ENCODE measurements at places on chromosomes 4 and X.

DNA sequence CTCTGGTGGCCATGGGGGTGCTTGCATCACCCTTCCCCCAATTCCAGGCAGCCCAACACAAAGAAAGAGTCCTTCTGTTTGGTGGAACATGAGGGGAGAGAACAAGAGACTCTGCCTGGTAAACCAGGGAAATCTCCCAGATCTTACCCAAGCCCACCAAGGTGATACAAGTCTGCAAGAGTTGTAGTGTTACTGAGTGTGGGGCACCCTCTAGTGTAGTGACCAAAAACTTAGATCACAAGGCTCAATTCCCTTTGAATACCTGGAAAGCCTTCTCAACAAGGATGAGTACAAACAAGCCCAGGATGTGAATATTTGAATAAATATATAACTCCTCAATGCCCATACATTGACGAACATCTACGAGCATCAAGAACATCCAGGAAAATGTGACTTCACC, 64.7 kb downstream of the IL13RA2 start:
- no peak for DNase-seq

- no peak for DNase-seq
These were observed 124.2 kb upstream of the KCNIP4 start for GRCh38 chr4:22072726-22073125.

DNA sequence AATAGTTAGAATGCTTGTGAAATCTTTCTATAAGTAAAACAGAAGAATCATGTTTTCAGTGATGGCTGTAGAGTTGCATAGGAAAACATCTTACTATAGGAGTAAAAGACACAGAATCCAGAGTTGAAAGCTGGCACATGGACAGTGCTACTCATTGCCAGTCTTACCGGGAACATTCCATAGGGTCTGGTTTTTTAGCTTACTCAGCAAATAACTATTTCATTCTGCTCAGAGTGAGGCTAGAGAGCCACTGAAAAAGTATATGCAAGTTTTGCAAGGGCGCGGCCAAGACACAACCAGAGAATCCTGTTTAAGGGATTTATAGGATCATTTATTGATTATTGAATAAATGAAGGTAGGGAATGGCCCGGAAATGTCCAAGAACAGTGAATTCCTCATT, 60.3 kb downstream of the MTHFD2L start:
- no peak for DNase-seq

- no peak for DNase-seq
These were observed 446.2 kb downstream of the RAPGEF2 start for GRCh38 chr4:159549098-159549518.

DNA sequence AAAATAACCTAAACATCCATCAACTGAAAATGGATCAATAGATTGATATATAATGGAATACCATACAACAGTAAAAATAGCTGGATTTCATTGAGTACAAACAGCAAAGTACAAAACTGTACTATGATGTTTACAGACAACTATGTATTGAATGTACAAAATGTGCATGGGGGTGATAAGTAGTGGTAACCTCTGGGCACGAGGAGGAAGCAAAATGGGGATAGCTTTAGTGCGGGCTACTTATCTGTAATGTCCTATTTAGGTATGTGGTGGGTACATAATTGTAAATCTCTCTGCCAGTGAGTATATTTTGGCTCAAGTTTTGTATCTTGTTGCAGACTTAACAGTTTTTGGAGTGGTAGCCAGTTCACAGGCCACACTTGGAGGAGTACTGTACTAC, 123.6 kb downstream of the STAG2 start:
- DNase-seq: no peak

DNA sequence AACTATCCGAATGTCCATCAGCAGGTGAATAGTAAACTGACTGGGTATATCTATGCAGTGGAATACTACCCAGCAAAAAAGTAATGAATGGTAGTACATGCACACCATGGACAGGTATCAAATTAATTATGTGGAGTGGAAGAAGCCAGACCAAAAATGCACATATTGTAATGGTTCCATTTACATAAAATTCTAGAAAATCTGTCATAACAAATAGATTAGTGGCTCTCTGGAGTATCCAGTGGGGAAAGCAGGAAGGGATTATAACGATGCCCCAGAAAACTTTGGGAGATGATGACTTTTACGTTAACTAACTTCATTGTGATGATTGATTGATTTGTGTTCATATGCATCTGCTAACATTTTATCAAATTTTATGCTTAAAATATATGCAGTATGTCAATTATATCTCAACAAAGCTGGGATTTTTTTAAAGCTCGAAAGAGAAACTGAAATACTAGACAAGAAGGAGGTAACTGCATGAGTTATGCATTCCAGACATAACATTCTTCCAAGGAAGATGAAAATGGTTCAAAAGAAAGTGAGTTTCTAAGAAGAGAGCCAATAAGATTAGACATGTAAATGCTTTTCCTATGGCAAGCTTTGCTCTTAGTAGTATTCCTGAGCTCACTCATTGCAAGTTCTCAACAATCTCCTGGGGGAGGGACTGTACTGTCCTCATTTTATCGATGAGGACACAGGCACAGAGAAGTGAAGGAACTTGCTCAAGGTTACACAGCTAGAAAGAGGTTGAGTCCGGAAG, 58.6 kb upstream of the MSX1 start:
- no peak for DNase-seq

- DNase-seq: no peak
These were observed 17.4 kb downstream of the ADH6 start for GRCh38 chr4:99201690-99202089.

GRCh38 chr4:70895811-70896491, 6.2 kb upstream of the MOB1B start:
- DNase-seq: no peak

DNA sequence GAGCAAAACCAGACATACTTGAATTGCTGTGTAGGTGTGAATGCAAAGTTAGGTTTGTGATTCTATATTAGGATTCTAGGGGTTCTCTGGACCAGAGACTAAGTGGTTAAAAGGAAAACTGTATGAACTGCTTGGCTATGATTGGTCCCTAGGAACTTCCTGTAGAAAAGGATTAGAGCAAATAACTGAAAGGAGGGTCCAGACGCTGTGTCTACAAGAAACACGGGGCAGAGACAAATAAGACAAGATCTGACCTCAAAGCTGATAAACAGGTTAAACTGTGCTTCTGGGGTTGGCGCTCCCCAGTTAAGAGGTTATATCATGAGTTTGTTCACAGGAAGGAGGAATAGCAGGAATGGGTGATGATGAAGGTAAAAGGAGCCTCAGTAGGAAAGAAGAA, 183.6 kb downstream of the MGST2 start:
- no peak for DNase-seq

GRCh38 chrX:100379388-100379986, 30.6 kb downstream of the PCDH19 start:
- DNase-seq: no peak

DNA sequence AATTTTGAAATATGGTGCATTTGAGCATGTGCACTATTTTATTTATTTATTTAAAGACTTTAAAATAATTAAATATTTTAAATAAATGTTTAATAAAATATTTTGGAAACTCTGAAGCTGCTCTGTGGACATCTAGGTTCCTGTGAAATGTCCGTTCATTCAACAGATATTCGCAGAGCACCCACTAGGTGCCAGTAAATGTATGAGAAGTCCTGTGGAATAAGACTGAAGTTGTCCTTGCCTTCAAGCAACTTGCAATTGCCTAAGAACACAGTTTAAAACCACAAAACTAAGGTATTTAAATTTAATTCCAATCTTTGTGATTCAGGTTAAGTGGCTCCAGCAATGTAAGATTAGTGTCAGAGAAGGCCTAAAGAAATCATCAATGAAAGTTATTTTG, 306.7 kb downstream of the GBA3 start:
- no peak for DNase-seq
